KBM-7 (cell line): ENCODE measurements at places on chromosomes 5 and 9.

DNA sequence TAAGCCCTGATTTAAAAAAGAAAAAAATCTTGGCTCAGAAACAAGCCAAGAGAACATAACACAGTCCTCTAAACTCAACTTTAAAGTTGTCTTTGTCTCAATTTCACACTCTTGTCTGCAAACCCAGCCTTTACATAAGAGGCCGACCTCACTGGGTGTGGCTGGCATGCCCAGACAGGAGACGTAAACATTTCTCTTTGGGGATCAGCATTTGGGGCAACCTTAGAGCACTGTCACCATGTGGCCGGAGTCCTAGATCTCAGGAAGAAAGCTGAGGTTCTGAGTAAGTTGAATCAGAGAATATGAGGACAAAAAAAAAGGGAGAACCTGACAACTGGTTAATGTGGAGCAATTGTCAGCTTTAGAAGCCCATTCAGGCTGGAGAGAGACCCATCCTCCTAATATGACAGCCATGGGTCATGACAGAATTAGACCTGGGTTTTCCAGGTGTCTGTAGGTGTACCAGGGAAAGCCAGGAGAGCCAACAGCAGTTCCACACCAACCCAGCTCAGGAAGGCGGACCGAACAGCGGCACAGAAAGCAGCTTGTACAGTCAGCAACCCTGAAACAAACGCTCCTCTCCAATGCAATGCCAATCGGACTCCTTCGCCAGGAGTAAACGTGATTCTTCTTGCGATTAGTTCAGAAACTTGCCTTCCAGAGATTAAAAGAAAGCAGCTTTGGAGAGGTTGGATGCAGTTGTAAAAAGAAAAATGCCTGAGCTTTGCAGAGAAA lies 97.9 kb upstream of the MAP3K1 start:
- DNase-seq = no peak

GRCh38 chr5:57338068-57338867 lies 144.3 kb downstream of the ACTBL2 start:
- DNase-seq = peak; percentile 21

GRCh38 chr5:150293091-150293941 lies 3.7 kb upstream of the CAMK2A start:
- peak; percentile 49 for DNase-seq

DNA sequence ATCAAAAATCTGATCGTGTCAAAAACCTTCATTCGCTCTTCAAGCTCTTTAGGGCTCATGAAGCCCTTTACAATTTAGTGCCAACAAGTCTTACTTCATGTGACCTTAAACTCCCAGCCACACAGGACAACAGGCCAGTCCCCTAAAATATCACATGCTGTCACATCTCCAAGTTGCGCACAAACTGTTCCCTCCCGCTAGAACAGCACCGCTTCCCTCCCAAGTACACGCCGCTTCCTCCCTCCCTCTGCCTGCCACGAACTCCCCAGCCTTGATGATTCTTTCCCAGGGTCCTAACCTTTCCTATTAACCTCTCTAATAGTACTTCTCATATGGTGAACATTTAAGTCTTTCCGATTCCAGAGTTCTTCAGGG lies 91.2 kb downstream of the TLE1 start:
- DNase-seq = no peak

- no peak for DNase-seq
These were observed 614.1 kb downstream of the EBF1 start for GRCh38 chr5:158485604-158486081.

DNA sequence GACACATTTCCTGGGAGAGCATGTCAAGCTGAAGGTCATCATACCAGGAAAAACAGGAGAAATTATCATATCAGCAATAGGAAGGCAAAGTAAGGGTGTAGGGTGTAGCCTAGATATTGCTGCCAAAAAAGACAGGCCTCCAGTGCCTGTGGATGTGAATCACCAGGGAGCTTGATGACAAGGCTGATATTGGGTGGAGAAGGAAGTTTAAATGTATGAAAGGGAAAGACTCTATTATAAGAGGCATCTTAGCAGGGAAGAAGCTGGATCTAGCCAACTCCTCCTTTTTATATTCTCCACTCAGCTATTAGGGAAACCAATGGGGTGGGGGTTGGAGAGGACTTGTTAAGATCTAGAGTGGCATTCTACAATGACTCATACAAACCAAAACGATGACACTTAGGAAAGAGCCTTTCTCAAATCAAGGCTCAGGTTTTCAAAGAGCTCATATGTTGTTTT lies 13.4 kb upstream of the TXNDC8 start:
- no peak for DNase-seq
